ENCODE measurements at places on chromosomes 5 and 9.

DNA sequence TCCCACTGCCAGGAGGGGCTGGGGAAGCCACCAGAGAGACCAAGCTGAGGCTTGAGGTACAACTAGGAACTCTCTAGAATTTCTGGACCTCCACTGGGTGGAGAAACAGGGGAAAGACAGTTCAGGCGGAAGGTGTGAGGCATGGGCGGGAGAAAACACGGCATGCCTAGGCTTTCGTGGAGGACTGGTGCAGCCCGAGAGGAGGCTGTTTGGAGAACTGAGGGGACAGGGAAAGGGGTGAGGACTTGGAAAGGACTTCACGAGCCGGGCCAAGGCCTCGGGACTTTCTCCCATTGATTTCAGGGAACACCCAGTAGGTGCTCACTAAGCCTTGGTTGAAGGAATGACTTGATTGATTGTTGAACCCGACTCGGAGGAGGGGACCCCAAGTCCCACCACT is 9.5 kb upstream of the ADGRD2 start:
- no peak for DNase-seq

- no peak for DNase-seq
Measured at GRCh38 chr5:89353837-89354551, 471.0 kb upstream of the MEF2C start.

DNA sequence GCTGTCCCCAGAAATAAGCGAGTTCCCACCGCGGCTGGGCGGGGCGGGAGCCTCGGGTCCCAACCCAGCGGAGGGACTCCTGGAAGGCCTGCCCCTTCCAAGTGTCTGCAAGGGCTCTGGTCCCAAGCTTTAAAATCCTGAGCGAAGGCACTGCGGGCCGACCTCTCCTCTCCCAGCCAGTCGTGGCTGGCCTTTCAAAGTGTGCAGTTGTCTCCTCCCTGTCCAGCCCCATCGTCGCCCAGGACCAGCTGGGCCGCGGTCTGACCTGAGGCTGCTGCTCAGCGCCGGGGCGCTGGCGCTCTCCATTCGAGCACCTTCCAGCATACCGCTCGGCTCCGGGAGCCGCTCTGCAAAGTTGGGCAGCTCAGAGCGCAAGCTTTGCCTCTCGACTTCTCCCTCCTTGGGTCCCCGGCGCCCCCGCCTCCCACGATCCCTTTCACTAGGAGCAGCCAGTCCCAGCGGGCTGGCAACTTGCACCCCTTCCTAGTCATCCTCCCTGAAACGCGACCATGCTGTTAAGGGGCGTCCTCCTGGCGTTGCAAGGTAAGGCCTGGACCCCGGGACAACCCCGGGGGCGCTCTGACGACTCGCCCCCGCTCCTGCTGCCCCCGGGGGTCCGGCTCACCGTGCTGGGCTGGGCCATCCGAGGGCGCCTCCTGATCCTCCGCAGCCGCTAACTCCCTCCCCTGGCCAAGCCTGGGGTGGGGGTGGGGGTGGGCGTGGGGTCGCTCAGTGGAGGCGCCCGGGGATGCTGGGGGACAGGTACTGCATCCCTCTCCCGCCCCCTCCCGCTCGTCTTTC is at the start of gene MAMDC2:
Gene MAMDC2 (plus strand): TSS at position 160 of the 801 bp plus-strand sequence. CDS start 350 bp downstream, at position 510.
- peak; percentile 6 for DNase-seq

GRCh38 chr5:117551236-117551635 is 976.6 kb upstream of the SEMA6A start:
- no peak for DNase-seq

DNA sequence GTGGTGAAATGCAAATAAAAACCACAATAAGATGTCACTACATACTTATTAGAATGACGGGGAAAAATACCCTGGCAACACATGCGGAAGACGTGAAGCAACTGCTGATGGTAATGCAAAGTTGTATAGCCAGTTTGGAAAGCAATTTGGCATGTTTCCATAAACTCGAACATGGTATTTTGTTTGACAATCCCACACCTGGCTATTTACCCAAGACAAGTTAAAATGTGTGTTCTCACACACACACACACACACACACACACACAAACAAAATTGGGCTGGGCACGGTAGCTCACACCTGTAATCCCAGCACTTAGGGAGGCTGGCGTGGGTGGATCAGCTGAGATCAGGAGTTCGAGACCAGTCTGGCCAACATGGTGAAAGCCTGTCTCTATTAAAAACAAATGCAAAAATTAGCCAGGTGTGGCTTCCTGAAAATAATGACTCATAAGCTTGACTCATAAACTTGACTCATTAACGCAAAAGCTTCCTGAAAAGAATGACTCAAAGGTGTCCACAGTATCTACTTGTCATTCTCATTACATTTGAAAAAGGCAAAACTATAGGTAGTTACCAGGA is 456.5 kb downstream of the CDH18 start:
- DNase-seq: peak; percentile 77

- no peak for DNase-seq
Measured at GRCh38 chr9:75505654-75506053, 384.8 kb upstream of the PCSK5 start.
